Melanocyte of skin (primary cell): ENCODE measurements at places on chromosomes 4 and X. TPM values are rescaled to one million over a fixed set of nuclear protein-coding genes. Genes with fewer than 3 reads are reported as not detected.

The VCX gene
- not detected in 2 replicates for total RNA-seq

The NAA11 gene
- total RNA-seq = not detected in 2 replicates

The MAOB gene
- total RNA-seq = 0.33 and 0.77 TPM in 2 replicates

The SEPSECS gene
- total RNA-seq = 6.9 and 10.2 TPM in 2 replicates
